Stimulated activated CD4-positive, alpha-beta T cell treated with anti-CD3 and anti-CD28 coated beads, TNF-alpha, amount 100 ng/mL, for 4 hours (primary cell): ENCODE measurements at places on chromosomes 16 and 17.

DNA sequence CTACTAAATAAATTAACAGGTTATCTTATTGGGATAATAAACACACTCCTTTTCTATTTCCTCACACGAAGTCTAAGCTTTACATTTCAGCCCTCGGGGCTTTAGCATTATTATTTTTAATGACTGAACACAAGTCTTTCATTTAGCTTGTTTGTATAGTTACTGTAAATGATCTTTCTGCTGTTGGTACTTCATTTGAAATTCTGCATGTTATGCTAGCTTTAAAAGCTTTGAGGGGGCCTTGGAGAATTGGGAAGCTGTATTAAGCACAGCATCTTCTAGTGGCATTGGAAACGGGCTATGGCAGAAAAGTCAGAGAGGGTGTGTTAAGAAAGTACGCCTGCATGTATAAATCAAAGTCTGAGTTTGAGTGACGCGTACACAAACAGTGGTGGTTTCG lies 243.7 kb downstream of the FTO start:
- DNase-seq: no peak

GRCh38 chr17:27862004-27862403 lies 31.2 kb downstream of the LYRM9 start:
- DNase-seq: no peak

- DNase-seq: no peak
Measured at GRCh38 chr17:49602783-49603182, 27.1 kb downstream of the NXPH3 start.

DNA sequence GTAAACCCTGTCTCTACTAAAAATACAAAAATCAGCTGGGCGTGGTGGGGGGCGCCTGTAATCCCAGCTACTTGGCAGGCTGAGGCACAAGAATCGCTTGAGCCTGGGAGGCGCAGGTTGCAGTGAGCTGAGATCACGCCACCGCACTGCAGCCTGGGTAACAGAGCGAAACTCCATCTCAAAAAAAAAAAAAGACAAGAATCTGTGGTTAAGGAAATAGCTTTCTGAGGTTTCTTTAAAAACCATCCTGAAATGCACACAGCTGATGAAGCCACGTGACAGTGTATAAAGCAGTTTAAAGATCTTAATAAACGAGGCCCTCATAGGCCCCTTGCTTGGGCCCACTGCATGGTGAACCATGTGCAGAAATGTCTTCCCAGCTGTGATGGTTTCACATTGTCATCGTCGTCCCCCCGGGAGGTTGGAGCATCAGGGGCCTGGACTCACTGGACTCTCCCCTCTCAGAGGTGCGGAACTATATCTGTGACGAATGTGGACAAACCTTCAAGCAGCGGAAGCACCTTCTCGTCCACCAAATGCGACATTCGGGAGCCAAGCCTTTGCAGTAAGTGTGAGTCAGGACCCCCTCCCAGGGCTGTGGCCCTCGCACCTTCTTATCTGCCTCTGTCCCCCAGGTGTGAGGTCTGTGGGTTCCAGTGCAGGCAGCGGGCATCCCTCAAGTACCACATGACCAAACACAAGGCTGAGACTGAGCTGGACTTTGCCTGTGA lies 16.2 kb downstream of the ZNF276 start:
- no peak for DNase-seq

DNA sequence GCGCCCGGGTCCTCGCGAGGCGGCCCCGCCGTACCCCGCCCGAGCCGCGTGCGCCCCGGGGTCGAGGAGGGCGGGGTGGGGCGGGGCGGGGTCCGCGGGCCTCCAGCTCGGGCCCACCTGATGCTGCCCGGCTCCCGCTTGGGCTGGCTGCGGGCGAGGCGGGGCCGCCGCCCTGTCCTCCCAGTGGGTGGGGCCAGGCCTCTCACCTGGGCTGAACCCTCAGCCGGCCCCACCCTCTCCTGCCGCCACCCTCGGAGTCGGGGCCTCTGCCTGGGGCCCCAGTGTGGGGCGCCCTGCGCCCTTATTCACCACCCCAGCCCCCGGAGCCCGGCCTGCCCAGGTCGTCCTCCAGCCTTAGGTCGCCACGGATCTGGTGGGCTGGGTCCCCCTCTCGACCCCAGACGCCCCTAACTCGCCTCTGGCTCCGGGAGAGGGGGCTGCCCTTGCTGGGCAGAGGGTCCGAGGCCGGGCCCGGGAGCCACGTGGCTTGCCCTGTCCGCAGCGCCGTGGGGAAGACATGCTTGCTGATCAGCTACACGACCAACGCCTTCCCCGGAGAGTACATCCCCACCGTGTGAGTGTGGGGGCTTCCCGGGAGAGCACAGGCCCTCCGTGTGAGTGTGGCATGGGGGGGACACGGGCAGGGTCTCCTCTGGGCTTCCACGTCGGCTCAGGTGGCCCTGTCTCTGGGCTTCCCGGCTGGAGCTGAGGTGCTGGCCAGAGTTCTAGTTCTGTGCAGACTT lies 578 bp downstream of the RAC3 start:
- DNase-seq: no peak

GRCh38 chr17:68343976-68344375 lies 52.7 kb downstream of the ARSG start:
- no peak for DNase-seq

DNA sequence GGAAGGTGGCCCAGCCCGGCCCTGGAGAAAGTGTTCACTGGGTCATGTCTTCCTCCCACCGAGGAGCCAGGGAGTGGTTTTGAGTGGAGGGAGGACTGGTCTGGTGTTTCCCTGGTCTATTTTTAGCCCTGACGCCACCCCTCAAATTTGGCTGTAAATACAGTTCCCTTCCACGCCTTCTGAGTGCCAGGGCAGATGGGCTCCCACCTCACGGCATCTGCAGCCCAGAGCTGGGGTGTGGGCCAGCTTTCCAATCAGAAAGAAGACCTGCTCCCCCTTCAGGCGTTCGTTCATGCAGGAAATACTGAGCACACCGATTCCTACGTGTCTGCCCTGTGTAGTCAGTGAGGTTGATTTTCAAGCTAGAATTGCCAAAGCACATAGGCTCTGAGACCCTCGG lies 53.7 kb downstream of the SNX20 start:
- DNase-seq: no peak

GRCh38 chr17:63082273-63082861 lies 116.3 kb downstream of the TANC2 start:
- DNase-seq: no peak

DNA sequence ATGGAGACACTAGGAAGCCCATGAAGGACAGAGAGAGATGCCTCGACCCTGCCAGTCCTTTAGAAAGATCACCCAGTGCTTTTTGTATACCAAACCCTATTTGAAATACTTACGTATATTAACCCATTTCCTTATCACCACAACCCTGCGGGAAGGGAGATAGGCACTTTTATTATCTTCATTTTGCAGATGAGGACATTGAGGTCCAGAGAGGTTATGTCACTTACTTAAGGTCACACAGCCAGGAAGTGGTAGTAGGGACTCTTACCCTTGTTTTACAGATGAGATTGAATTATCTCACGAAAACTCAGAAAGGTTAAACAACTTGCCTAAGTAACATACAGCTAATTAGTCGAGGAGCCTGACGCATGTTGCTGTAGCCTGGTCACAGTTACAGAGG lies 38.2 kb downstream of the IL4R start:
- no peak for DNase-seq

- DNase-seq: no peak
Measured at GRCh38 chr16:22314661-22315626, 17.7 kb downstream of the POLR3E start.

DNA sequence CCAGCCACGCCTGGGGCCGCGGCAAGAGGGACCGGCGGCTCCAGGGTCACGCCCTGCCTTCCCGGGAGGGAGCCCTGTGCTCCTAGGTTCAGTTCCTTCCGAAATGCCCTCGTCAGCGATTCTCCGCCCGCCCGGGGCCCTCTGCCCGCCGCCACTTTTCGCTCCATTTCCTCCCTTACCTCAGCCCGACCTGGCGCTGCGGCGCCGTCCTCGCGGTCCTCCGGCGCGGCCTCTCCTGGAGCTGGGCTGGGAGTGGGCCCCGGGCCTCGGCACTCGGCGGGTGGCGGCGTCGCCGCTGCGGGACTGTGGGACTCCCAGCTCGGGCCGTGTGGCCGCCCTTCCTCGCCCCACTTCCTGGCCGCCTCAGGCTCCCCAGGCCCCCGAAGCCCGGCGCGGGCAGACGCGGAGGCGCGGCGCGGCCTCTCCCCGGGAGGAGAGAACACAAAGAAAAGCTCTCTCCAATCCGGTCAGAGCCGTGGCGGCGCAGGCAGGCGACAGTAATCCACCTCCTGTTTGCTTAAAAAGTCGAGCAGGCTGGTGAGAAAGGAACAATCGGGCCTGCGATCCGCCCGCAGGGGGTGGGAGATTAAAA lies 1.6 kb downstream of the BAHCC1 start:
- no peak for DNase-seq

DNA sequence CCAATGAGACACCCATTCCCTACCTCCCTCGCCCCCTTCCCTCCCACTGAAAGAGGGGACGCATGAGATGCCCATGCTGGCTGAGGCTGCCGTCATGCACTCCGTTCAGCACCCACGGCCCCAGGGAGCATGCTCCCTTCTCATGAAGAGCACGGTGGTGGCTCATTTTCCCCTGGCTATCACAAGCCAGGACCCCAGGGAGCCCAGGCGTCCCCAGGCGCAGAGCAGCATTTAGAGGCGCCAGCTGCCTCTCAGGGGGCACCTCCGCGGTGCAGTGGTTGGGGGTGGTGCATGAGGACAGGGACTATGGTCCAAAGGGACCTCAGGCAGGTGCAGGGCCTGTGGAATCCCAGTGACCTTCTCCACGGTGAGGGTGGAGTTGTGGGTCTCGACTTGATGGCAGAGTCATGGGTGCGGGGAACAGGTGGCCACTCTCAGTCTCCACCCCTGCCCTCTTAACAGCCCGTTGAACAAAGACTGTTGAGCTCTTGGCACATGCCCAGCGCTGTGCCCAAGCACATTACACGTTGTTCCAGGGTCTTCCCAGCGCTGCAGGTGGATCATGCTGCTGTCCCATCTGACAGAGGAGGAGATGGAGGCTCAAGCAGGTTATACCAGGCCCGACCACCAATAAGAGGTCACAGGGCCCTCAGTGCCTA lies 13.6 kb downstream of the KIF19 start:
- no peak for DNase-seq

GRCh38 chr17:49747632-49748031 lies 16.3 kb downstream of the FAM117A start:
- DNase-seq: no peak

DNA sequence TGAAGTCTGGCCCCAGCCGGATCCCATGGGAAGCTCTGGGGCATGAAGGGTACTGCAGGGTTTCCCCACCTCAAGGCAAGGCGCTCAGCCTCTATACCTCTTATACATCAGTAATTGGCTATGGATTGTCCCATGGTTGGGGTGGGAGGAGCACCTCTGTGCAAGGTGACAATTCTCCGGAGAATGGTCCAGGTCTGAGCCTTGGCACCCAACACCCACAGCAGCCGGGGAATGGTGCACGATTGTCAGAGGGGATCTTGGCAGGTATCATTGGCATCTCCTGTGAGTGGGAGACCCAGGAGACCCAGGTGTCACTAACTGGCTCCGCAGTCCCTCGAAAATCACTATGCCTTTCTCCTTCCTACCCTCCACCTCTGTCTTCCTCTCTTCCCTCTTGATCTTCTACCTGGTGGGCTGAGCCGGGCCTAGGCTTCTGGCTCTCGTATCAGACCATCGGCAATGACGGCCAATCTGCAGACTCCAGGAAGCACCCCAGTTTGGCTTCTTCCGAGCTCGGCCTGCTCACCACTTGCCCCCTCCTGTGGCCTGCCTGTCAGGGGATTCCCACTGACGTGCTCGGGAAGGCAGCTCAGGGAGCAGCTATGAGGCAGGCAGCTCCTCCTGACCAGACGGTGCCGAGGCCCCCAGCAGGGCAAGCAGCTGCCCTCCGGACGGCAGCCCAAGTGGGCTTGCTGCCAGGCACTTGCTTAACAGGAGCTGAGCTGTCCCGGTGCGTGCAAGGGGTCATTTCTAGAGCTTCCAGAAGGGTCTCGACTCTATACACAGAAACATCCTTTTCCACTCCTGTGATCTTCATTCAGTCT lies 10.0 kb upstream of the CALB2 start:
- no peak for DNase-seq

GRCh38 chr16:85913688-85914422 lies 14.9 kb downstream of the IRF8 start:
- DNase-seq: no peak

- no peak for DNase-seq
Measured at GRCh38 chr17:81401723-81402529, 6.7 kb downstream of the BAHCC1 start.

DNA sequence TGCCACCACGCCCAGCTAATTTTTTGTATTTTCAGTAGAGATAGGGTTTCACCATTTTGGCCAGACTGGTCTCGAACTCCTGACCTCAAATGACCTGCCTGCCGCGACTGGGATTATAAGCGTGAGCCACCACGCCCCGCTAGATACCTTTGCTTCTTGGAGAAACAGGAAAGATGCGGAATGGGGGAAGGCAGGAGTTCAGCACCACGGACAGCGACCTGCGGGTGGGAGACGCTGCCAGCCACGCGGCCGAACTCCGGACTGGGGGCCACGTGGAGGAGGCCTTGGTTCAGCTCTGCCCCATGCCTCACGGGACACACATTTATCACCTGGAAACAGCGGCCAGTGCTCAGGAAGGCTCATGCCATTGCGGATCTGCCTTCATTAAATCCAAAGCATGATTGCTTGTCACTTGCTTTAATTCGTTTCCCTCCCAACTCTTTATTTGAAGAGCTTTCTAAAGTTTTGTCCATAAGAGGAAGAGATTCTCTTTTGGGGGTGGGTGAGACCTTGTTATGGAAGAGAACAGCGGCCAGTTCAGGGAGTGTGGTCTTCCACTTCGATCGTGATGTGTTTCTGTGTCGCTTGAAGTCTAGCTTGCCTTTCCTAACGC lies 219.9 kb downstream of the ENGASE start:
- DNase-seq: no peak

DNA sequence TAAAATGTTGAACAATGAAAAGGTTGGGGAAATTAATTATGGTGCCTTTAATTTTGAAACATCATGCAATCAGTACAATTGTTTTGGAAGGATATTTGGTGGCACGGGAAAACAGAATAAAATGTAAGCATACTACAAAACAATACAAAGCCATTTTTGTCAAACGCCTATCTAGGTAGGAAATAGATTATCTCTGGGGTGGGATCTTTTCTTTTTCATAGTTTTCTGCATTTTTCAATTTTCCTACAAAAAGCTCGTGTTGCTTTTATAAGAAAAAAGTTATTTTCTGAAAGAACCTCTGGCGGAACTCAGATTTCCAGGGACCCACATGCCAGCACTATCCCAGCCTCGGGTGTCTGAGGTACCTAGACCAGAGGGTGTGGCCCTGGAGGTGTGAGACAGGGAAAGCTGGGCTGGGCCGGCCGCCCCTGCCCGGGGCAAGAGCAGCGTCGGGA lies 961 bp upstream of the MAP3K3 start:
- DNase-seq: no peak

GRCh38 chr17:58755577-58756245 lies at the start of gene PPM1E:
Gene PPM1E (plus strand): TSS chr17:58755854.
- DNase-seq: peak; percentile 5

DNA sequence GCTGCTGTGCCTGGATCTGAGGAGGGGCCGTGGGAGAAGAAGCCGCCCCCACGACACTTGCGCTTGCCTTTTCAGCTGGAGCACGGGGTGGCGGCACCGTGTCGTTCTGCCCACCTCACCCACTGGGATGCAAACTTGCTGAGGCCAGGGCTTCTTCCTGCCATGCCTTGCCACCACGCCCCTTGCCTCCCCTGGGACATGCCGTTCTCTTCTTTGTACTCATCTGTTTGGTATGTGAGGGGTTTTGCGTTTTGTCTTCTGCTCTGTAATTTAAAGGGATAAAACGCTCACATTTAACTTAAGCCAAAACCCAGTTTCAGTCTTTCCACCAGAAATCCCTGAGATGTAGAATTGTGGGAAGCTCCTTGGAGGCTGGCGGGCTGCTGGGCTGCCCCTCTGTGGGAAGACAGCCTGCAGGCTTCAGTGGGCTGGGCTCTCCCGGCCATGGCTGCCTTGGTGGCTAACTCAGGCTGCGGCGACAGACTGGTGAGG lies 180.2 kb downstream of the RPTOR start:
- no peak for DNase-seq
